ENCODE measurements at places on chromosomes 4 and X.

- H3K4me1 ChIP-seq = peaks cover 4% of the 10 kb centered on the region
- H3K27me3 ChIP-seq = peaks cover 2% of the 10 kb centered on the region
- no peak overlapping the region for H3K4me3 ChIP-seq
- no peak overlapping the region for H3K27ac ChIP-seq
- H3K36me3 ChIP-seq = no peaks in the 10 kb centered on the region
These were observed 13.5 kb downstream of the SNCA start for GRCh38 chr4:89823416-89823815.

GRCh38 chr4:6184169-6184568 lies 16.2 kb downstream of the JAKMIP1 start:
- H3K27me3 ChIP-seq = no peaks in the 10 kb centered on the region
- H3K36me3 ChIP-seq = peaks cover 40% of the 10 kb centered on the region
- H3K4me3 ChIP-seq = peak overlapping the region; percentile 4
- peaks cover 93% of the 10 kb centered on the region for H3K4me1 ChIP-seq
- no peak for DNase-seq

DNA sequence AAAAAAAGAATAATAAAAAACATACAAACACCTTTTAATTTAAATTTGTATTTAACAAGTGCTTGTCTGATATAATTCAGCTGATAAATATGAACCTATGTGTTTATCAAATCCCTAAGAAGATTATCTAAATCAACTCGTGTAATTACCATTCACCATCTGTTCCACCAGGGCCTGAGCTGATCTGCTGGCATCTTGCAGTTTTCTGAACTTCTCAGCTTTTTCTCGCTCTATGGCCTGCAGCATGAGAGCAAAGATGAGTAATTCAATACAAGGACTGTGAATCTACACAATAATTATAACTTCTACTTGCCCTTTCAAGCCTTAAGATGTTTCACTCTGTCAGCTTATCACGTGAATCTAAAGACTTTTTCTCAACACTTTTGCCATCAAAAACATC lies 709.7 kb downstream of the DMD start:
- no peak overlapping the region for H3K4me3 ChIP-seq
- H3K4me1 ChIP-seq = no peaks in the 10 kb centered on the region
- H3K27me3 ChIP-seq = no peaks in the 10 kb centered on the region
- no peaks in the 10 kb centered on the region for H3K36me3 ChIP-seq
- DNase-seq = no peak

DNA sequence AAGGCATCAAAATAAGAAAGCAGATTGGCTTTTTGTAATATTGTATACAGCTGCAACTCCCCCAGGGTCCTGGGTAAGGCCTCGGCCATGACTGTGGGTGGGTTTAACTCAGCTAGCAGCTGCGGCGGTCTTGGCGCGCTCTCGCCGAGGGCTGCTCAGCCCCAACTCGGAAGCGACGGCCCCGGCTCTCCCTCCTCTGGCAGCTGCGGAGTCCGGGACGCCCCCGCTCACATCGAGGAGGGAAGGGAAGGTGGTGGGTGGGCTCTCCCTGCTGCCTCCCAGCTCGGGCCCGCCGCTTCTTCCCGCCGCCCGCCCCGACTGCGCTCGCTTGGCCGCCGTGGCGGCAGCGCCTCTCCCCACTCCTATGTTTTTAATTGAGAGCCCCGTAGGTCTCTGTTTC lies 51.2 kb downstream of the GPR50 start:
- H3K27me3 ChIP-seq = peaks cover 11% of the 10 kb centered on the region
- H3K36me3 ChIP-seq = no peaks in the 10 kb centered on the region
- no peak for DNase-seq

- no peaks in the 10 kb centered on the region for H3K4me1 ChIP-seq
- no peak overlapping the region for H3K4me3 ChIP-seq
- H3K36me3 ChIP-seq = no peaks in the 10 kb centered on the region
- H3K27ac ChIP-seq = peak overlapping the region; percentile 81
- DNase-seq = no peak
These were observed 1.1 kb downstream of the ZIC3 start for GRCh38 chrX:137566746-137567679.

All from activated T-helper 1 cell treated with anti-CD3 and anti-CD28 coated beads, Interleukin-12 subunit alpha, Interleukin-12 subunit beta, Interleukin-2, Interleukin-4 antibody, amounts not matched to agents 30 ng/mL and 10 ng/mL and 1 ng/mL, durations not matched to agents 14 hours and 24 hours and 36 hours (primary cell).